Purkinje cell (primary cell): ENCODE measurements at places on chromosomes 2 and 18. TPM values are rescaled to one million over a fixed set of nuclear protein-coding genes. Genes with fewer than 3 reads are reported as not detected.

SPHKAP gene
- 2.7 and 4.3 TPM in 2 replicates for polyA plus RNA-seq

ATL2 gene
- 839 and 872 TPM in 2 replicates for polyA plus RNA-seq

SERPINB7 gene
- polyA plus RNA-seq: not detected in 2 replicates

CROCC2 gene
- polyA plus RNA-seq: not detected in 2 replicates

ORMDL1 gene
- 346 and 348 TPM in 2 replicates for polyA plus RNA-seq

MROH2A gene
- not detected in 2 replicates for polyA plus RNA-seq

ATP6V1C2 gene
- polyA plus RNA-seq: 0.24 and 1.0 TPM in 2 replicates
